GF-D8 (cell line): ENCODE measurements at places on chromosomes 1 and 21.

DNA sequence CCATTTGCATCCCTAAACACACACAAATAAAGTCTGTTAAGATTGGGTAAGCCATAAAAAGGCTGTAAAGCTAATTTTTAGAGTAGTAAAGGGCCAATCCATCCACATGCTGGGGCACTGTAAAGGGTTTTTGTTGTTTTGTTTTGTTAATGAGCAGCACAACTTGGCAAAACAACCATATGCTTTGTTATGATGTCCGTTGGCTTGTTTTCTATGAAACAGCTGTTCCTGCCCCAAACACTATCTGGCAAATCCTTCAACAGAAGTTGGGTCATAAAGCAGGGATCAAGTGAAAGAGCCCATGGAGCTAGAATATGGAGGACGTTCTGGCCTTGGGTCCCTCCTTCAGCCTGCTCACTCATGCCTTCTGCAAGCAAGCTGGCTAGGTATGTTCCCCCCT is 183.6 kb downstream of the APP start:
- no peak for DNase-seq

DNA sequence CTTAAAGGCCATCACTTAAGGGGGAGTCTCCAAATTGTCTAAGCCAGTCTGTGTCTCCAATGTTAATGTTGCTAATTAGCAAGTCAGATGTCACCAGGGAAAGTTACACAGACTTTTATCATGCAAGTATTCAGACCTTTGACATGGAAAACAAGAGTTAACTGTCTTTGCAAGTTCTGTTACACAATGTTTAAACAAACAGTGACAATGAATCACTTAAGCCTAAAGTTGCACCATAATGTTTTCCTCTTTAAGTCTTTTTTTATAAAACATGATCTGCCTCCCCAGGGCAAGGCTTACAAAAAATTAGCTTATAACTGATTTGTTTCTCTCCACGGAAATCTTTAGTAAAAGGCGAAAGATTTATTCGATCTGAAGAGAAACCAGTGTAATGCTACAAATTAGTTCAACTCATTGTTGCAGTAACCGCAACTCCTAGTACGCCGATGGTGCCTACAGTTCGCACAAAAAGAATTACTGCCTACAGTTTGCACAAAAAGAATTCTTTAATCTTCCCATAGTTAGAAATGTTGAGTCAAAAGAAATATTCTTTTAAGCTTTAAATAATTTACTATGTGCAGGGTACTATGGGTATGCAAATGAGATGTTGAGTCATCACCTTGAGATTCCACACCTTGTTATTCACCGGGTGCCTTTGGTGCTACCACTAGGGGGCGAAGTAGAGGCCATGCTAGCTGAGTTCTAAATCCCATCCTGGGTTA is 45.3 kb downstream of the HHAT start:
- no peak for DNase-seq

GRCh38 chr21:43572446-43572845 is 86.8 kb downstream of the HSF2BP start:
- no peak for DNase-seq

DNA sequence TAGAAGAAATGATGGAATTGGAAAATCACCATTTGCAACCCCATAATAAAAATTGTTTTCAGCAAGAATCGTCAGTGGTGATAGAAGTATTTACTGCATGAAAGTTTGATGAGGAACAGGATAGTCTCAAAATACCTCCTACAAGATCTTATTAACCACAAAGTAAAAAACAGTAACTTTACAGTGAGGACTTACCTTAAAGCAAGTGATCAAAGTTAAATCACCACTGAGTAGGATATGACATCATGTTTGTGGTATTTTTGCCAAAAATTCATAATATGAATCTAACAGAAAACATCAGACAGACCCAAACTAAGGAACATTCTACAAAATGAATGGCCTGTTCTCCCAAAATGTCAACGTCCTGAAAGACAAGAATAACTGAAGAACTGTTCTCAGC is 19.9 kb downstream of the ALDH9A1 start:
- DNase-seq = no peak

DNA sequence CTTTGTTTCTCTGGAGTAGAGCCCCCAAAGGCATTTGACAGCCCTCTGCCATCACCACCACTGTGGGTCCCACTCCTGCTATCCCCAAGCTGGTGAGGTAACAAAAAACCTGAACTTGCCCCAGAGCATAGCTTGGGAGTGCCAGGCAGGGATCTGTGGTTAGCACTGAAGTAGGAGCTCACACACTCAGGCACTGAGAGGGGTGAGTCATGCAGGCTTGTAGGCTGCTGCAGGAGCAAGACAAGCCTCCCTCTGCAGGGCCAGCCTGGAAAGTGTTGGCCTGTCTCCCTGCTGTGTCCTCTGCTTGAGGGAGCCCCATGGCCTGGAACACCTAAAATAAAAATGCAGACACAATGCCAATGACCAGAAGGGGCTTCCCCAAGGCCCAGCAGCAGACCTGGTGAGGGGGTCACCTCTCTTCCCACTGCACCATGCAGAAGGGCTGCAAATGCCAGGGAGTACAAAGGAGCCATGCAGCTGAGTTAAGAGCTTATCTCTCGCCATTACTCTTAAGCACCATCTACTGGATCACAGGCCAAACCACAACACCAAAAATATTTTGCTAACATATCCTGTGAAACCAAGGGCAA is 108.9 kb upstream of the POGK start:
- no peak for DNase-seq
